A549 (cell line): ENCODE measurements at places on chromosomes 1 and 21. TPM values are rescaled to one million over a fixed set of nuclear protein-coding genes. Genes with fewer than 3 reads are reported as not detected.
A peak's percentile ranks its signal among the peaks of the same experiment; 100 is the strongest.

DNA sequence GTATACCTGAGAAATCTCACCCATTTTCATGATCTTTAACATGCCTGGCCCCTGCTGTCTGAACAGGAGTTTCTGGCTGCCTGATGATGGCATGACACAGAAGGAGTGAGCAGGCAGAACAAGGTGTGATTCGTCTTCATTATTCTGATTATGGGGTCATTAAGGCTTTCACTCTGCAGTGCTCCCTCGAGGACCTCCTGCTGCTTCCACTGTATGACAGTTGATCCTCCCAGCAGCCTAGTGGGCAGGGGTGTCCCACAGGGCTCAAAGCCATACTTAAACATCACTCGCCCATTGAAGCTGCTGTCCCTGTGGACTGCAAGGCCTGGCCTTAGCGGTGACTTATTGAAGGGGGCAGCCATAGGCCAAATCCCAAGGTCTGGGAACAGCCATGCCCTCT, 12.7 kb upstream of the PARS2 start:
- no peak for DNase-seq

OR2L3 gene
- not detected in 3 replicates for polyA plus RNA-seq

DNA sequence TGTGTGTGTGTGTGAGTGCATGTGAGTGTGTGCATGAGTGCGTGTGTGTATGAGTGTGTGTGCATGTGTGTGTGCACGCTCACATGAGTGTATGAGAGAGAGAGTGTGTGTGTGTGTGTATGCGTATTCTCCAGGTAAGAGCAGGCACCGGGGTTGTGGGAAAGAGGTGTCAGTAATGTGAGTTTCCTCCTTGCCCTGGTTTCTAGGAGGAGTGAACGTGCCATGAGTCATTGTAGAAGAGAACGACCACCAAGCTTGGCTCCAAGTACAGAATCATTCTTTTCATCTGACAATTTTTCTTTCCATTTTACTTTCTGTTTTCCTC, 79.1 kb downstream of the POFUT2 start:
- DNase-seq, result no peak

DNA sequence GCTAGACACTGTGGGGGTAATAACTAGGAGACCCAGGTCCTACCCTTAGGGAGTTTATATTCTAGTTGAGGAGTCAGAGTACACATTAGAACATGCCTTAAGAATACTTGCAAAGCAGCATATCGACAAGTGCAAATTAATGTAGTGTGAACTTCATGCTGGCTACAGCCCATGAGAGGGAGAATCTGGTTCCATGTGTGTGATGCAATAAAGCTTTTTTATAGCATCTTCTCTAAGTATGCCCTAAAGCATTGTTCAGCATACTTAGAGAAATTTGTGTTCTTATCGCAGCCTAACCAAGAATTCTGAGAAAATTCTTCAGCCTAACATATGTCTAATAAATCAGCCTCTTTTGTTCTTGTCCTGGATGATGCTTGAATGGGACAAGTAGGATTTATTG, 95.5 kb downstream of the SDCCAG8 start:
- DNase-seq, result no peak

- peak; percentile 35 for DNase-seq
These were observed 18.4 kb downstream of the CCT3 start for GRCh38 chr1:156319664-156320063.

MRPL37 gene
- 64.8 to 70.4 TPM (median 68.9 TPM) in 3 replicates for polyA plus RNA-seq

CYP4A22 gene
- not detected in 3 replicates for polyA plus RNA-seq

GRCh38 chr21:42548687-42549406, 35.2 kb downstream of the SLC37A1 start:
- no peak for DNase-seq

SAMD13 gene
- polyA plus RNA-seq, result 0.28 to 0.59 TPM (median 0.53 TPM) in 3 replicates

GBP5 gene
- polyA plus RNA-seq, result not detected in 3 replicates

- DNase-seq, result no peak
These were observed 3.5 kb downstream of the EXOC8 start for GRCh38 chr1:231334079-231334666.

- no peak for DNase-seq
These were observed 7.7 kb upstream of the LAMB3 start for GRCh38 chr1:209659909-209660308.

- DNase-seq, result no peak
These were observed 138.6 kb downstream of the RERE start for GRCh38 chr1:8678673-8679394.

SPAG17 gene
- polyA plus RNA-seq, result 0.05 to 0.13 TPM in 2 of 3 replicates, not detected in the other

DNA sequence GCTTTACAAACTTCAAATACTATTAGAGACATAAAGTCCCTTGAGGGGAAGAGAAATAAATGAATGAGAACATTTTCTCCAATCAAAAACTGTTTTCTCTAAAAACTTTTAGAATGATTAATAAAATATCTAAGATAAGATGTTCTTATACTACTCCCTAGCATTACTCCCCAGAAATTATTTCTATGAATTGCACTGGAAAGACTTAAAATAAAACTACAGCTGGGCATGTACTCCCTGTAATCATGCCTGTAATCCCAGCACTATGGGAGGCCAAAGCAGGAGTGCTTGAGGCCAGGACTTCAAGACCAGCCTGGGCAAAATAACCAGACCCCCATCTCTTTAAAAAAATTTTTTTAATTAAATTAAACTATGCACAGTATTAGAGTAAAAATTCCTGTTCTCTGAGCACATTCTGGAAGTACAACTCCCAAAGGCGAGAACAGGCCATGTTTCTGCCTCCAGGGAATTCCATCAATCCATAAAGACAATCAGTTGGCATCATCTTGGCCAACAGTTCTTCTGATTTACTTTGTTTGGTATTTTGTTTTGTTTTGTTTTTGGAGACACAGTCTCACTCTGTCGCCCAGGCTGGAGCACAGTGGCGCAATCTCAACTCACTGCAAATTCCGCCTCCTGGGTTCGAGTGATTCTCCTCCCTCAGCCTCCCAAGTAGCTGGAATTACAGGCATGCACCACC, 77.9 kb downstream of the TGFBR3 start:
- no peak for DNase-seq

DNA sequence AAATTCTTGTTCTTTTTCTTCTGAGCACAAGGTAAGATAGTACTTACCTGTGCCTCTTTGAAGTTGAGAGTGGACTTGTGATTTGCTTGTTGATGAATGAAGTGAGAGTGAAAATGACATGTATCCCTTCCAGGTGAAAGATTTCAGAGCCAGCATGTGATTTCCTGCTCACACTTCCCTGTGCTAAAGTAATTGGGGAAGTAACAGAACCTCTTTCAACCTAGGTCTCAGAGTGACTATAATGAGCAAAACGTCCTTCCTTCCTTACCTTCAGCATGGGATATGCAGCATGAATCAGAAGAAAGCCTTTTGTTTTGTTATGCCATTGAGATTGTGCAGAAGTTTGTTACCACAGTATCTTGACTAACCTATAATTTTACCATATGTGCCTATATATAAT, 24.6 kb downstream of the RAVER2 start:
- no peak for DNase-seq

IL10 gene
- not detected in 3 replicates for polyA plus RNA-seq

- no peak for DNase-seq
These were observed 3.4 kb downstream of the TNFRSF25 start for GRCh38 chr1:6462412-6463119.

DNA sequence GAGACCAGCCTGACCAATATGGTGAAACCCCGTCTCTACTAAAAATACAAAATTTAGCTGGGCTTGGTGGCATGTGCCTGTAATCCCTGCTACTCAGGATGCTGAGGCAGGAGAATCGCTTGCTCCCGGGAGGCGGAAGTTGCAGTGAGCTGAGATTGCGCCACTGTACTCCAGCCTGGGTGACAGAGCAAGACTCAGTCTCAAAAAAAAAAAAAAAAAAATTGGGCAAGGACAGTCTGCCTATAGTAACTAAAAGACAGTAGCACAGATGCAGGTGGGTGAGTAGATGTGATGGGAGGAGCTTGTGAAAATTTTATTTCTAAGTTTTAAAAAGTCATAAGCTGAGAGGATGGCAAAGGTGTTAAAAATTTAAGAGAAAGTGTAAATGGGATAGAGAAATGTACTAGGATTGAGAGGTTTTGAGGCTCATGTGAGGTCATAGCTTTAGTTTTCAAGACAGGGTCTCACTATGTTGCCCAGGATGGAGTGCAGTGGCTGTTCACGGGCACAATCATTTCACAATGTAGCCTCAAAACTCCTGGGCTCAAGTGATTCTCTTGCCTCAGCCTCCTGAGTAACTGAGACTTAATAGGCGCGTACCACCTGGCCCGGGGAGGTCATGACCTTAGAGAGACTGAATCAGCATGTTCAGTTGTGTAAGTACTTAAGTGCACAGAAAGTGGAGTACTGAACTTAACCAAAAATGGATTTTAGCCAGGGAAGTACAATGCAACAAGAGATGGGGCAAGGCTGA, 33.7 kb downstream of the PTP4A2 start:
- peak; percentile 33 for DNase-seq

- DNase-seq, result no peak
These were observed 254.7 kb downstream of the LRRIQ3 start for GRCh38 chr1:73943270-73943669.

C1orf105 gene
- polyA plus RNA-seq, result not detected in 3 replicates
